ENCODE measurements at places on chromosomes 6 and 20. TPM values are rescaled to one million over a fixed set of nuclear protein-coding genes. Genes with fewer than 3 reads are reported as not detected.

COL11A2 gene
- total RNA-seq: 0.60 TPM

DLL1 gene
- 0.20 TPM for total RNA-seq

LSM14B gene
- total RNA-seq: 38.9 TPM

LGSN gene
- total RNA-seq: 0.15 TPM
